ENCODE measurements at places on chromosomes 5 and 9.

DNA sequence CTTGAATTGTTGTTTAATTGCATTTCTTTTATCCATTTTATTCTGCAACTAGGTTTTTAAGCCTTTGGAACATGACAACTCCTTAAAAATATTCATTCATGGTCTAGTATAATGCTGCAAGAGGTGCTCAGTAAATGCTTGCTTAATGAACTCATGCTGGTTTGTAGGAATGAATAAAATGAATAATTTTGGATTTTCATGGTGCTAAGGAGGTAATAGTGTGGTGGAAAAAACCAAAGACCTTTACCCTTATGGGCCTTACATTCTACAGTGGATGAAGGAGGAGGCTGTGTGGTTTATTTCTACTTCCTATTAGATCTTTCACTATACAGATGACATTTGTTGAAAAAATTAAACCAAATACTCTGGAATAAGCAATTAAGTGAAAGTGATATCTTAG, 43.4 kb downstream of the LRRTM2 start:
- DNase-seq, result no peak

DNA sequence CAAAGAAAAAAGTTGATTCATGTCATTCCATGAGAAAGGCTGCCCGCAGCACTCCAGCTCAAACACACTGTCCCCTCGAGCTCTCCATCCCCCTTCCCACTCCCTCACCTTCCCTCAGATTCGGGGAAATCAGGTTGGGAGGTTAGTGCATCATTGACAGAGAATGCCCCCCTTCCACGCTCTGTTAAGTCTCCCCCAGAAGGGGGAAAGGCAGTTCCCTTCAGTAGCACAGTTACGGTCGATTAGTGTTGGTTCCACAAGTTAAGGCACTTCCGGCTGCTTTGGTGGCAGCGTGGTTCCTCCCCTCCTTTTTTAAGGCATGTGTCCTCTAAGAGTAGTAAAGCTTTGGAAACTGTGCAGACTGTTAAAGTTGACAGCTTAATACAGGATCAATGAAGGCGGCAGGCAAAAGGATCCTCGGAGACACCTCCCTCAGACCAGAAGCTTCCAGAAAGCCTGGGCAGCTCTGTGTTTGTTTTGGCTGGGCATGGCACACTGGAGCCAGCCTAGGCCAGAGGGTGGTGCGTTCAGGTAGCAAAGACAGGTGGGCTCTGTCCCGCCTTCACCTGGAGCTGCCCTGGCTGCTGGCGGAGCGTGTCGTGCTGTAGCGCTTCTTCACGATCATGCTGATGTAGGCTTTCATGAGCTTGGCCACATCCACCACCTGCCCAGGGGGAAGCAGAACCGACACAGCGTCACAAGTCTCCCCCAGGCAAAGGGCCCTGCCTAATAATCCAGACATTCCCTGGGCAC, 49.5 kb upstream of the RETREG1 start:
- DNase-seq, result no peak

DNA sequence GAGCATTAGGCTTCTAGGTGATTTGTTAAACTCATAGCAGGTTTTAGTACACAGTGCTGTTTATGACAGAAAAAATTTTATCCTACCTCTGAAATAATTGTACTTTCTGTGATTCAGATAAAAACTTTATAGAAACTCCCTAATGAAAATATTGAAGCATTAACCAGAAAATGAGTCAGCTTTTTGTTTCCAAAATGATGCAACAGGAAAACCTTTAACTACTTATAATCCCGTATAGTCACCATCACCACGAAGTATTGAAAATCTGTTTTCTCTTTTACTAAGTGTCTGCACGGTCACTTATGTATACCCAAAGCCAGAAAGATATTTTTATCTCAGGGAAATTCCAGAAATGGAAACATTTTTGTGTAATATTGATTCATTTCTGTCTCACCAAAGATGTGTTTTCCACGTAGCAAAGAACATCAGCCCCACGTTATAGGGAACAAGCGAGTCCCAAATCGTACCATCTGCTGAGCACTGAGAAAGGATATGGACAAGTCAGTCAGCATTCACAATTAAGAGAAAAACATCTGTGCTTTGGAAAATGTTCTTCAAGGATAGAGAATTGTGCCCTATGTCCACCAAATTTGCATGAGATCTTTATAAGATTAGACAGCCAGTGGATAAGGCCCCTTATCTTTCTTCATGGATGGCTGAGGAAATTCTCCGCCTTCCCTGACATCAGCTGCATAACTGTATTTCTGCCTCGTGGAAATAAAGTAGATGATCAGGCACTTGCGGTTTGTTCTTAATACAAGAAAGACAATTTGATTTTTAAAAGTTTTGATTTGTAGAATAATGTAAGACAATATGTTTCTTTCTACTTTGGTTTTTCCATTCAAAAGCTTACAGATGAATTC, 41.9 kb downstream of the TNFAIP8 start:
- no peak for DNase-seq

GRCh38 chr5:170745481-170746071, 37.9 kb upstream of the GABRP start:
- DNase-seq, result no peak

- peak; percentile 80 for DNase-seq
These were observed 86.9 kb upstream of the TTC23L start for GRCh38 chr5:34751807-34752736.

DNA sequence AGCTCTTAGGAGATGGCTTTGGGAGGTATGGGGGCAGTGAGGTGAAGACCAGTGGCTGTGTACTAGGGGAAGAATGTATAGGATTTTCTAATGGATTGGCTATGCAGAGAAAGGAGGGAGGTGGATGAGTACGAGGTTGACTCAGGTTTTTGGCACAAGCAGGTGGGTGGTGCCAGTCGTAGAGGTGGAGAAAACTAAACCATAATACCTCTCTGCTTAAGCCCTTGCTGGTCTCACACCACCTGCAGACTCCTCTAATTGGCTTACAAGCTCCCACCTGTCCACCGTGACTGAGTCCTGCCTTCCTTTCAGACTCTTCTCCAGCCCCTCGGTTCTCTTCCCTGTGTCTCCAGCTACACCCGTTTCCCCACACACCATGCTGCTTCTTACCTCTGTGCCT, 521.7 kb upstream of the CLINT1 start:
- DNase-seq, result no peak

- no peak for DNase-seq
These were observed 137.8 kb upstream of the RETREG1 start for GRCh38 chr5:16754601-16755000.

DNA sequence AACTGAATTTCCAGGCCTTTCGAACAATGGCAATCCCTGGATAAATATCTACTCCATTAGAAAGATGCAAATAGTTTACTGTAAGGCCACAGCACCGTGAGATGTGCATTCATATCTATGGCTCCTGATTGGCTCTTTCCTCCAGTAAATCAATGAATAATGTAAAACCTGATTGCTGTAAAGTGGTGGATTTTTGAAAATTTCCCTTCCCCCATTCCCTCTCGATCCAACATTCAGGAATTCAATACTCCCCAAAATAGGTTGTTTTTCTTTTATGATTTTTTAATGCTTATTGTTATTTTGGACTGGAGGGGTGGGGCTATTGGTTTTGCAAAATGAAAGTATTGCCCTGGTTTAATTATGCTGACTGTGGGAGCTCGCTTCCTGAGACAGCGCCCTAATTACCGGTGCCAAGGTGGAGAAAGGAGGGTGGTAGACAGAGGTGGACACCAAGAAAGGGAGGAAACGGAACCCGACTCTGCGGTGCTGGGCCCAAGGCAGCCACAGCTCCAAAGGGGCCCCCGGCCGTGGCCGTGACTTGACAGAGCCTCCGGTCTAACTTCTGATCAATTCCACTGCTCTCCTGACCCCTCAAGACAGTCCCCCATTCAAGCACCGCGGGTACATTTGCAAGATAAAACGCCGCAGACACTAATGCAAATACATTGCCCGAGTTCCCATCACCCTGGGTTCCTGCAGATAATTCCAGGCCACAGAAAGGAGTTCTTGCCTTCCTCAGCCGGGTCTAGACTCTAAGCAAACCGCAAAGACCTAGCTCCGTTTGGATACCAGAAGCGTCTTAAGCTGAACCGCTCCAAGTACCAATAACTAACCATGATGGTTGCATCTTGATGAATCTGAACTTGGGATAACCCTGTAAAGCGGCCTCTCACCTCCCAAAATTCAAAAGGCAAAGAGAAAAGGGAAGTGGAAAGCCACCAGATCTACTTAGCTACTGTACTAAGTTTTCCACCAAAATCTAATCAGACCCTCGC, 211.2 kb downstream of the MEF2C start:
- no peak for DNase-seq

- no peak for DNase-seq
These were observed 58.9 kb upstream of the CNTLN start for GRCh38 chr9:17075758-17076485.

- no peak for DNase-seq
These were observed 110.9 kb upstream of the GPR151 start for GRCh38 chr5:146626936-146627335.
